ENCODE measurements at places on chromosomes 3 and 15.

- H3K4me1 ChIP-seq = no peaks in the 10 kb centered on the region
- no peak for DNase-seq
- no peak overlapping the region for H3K27ac ChIP-seq
- no peaks in the 10 kb centered on the region for H3K27me3 ChIP-seq
- H3K36me3 ChIP-seq = no peaks in the 10 kb centered on the region
- H3K4me3 ChIP-seq = no peak overlapping the region
These were observed 199.9 kb downstream of the GABRG3 start for GRCh38 chr15:27170851-27171250.

- H3K4me3 ChIP-seq = no peak overlapping the region
- no peaks in the 10 kb centered on the region for H3K4me1 ChIP-seq
- H3K27me3 ChIP-seq = no peaks in the 10 kb centered on the region
- no peaks in the 10 kb centered on the region for H3K36me3 ChIP-seq
These were observed 82.7 kb downstream of the TLE3 start for GRCh38 chr15:70014860-70015490.

GRCh38 chr3:69881051-69881450 lies 118.5 kb upstream of the SAMMSON start:
- no peaks in the 10 kb centered on the region for H3K4me1 ChIP-seq
- H3K27ac ChIP-seq = no peak overlapping the region
- no peaks in the 10 kb centered on the region for H3K27me3 ChIP-seq
- no peak for DNase-seq

DNA sequence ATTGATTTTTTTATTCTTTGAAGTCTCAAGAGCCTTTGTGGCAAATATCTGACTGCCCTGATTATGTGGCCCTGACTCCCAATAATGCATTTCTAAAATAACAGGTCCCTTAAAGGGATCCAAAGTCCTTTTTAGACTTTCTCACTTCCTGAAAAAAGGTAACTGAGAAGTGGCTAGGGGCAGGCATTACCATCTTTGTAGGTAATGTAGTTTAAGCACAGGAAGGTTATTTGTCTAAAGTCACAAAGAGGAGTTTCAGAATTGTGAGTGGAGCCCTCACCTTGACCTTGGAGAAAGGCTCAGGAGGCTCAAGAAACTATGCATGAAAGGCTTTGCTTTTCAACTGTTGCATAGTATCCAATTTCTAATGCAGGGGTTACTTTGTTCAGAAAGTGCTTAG lies 142.9 kb upstream of the MRPL3 start:
- H3K36me3 ChIP-seq = no peaks in the 10 kb centered on the region
- no peaks in the 10 kb centered on the region for H3K27me3 ChIP-seq
- H3K4me3 ChIP-seq = no peak overlapping the region
- H3K27ac ChIP-seq = no peak overlapping the region
- H3K4me1 ChIP-seq = no peaks in the 10 kb centered on the region

DNA sequence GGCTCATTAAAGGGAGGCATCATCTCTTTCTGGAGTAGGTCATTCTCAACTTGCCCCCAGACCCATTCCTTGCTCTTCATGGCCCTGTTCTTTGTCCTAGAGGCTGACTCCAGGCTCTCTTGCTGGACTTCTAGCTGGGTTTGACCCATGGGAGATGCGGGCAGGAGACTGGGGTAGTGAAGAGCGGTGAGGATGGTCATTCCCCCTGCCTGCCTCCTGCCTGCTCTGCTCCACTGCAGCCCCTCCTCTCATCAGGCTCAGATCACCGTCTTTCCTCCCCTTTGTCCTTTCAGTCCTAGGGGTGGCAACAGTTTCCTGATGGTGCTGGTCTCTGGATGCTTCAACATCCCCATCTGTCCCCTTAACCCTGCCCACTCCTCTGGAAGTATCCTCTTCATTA lies 170.9 kb downstream of the ABHD5 start:
- H3K36me3 ChIP-seq = no peaks in the 10 kb centered on the region
- no peaks in the 10 kb centered on the region for H3K27me3 ChIP-seq
- DNase-seq = no peak
- no peak overlapping the region for H3K4me3 ChIP-seq
- H3K27ac ChIP-seq = no peak overlapping the region

DNA sequence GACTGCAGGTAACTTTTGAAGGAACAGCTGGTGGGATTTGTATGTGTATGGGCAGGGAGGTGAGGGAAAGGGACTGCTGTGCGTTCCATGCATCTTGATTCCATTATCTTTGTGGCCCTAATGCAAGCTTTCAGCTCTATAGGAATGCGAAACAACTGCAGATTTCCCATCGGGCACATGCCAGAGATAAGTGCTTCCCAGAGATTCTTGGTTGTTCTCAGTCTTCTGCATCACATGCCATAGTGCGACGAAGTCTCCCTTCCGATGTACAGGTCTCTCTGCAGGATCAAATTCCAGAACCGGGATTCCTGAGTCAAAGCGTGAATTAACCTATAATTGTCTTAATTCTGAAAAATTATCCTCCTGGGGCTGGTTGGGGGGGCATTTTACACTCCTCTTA lies 72.6 kb upstream of the NSMCE3 start:
- H3K36me3 ChIP-seq = no peaks in the 10 kb centered on the region
- H3K4me1 ChIP-seq = no peaks in the 10 kb centered on the region
- no peak overlapping the region for H3K4me3 ChIP-seq
- no peak overlapping the region for H3K27ac ChIP-seq

GRCh38 chr15:70627734-70628548 lies 135.4 kb downstream of the UACA start:
- H3K27ac ChIP-seq = no peak overlapping the region
- H3K36me3 ChIP-seq = no peaks in the 10 kb centered on the region
- H3K4me1 ChIP-seq = no peaks in the 10 kb centered on the region
- no peaks in the 10 kb centered on the region for H3K27me3 ChIP-seq

DNA sequence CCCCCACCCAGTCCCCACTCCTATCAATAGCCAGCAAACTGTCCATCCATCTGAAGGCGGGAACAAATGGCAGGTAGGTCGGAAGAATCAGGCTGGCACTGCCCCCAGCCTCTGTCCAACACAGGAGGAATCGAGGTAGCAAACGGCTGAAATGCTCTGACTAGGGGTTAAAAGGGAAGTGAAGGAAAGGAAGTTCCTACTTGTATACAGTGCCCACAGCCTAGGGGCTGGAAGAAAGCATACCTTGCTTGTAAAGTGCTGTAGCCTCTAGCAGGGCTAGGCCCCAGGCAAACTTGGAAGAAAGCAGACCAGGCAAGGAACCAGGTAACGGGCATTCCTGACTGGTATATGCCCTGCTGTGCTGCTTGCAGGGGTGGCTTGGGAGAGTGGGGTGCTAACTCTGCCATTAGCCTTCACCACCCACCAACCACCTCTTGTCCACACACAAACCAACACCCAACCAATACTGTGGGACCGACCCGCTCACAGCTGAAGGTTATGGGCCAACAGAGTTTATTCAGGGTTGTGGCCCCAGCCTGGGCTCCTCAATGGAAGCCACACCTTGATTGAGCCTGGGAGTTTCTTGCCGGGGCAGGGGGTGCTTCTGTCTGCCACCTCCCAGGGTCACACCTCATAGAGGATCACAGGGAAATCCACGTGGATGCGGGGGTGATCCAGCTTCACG lies 2.4 kb downstream of the TUSC2 start:
- H3K36me3 ChIP-seq = peaks cover 25% of the 10 kb centered on the region
- peak overlapping the region; percentile 95 for H3K27ac ChIP-seq
- no peak for DNase-seq
- no peak overlapping the region for H3K4me3 ChIP-seq
- peaks cover 71% of the 10 kb centered on the region for H3K4me1 ChIP-seq

All from upper lobe of left lung (tissue), 6 donors.